SHP77 (cell line): ENCODE measurements at places on chromosomes 2 and 18.

DNA sequence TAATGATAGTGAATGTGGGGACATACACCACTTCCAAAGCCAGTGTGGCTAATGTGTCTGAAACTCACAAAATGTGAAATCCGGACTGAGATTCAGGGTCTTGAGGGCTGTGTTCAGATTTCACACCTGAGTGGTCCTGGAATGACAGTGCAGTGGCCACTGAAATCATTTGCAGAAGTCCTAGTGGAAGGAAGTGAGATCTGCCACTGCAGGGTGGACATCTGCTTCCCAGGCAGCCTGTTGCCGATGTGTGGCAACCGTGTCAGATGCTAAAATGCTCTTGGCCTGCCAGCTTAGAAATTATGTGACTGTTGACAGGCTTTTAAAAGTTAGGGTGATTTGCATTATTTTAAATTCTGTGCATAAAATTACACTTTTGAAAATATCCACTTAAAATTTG, 77.8 kb upstream of the TMEM200C start:
- DNase-seq: no peak

- DNase-seq: no peak
These were observed 3.8 kb downstream of the SLC66A3 start for GRCh38 chr2:11158916-11159573.

GRCh38 chr18:35045121-35045520, 3.9 kb downstream of the MAPRE2 start:
- DNase-seq: peak; percentile 33

DNA sequence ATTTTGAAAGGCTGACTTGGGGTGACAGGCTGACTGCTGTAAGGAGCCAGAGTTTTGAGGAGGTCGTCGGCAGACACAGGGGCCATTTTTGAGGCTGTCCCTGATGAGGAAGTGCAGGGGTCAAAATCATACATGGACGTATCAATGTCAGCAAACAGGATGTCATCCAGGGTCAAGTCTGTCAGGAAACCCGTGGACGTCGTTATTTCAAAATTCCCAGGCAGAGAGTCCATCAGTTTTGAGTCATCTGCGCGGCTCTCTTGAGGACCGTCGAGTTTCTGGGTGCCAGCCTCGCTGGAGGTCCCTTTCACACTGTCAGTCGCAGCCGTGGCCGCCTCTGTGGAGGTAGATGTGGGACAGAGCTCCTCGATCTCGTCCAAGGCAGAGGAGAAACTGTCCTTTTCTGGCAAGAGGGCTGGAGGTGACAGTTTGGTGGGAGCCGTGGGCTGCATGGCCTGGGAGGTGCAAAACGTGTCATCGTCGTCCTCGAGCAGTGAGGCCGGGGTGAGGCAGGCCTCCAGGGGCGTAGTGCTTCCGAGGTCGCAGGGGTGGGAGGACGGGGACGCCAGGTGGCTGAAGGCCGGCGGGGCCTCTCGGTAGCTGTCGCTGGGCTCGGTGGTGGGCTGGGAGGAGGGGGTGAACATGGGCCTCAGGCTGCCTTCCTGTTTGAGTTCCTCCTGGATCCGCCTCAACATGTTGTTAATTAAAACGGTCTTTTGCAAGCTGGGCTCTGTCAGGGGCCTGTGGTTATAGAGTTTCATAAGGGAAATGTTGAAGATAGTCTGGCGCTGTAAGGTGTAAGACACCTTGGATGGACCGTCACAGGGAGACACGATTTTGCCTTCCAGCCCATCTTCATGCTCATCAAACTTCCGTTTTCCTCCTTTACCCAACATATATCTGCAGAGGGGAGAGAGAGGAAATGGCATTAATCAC, 17.5 kb downstream of the SERTAD2 start:
- no peak for DNase-seq

GRCh38 chr2:129801575-129801974, 177.9 kb upstream of the RAB6C start:
- peak; percentile 31 for DNase-seq

- no peak for DNase-seq
These were observed 37.8 kb downstream of the GATA6 start for GRCh38 chr18:22207021-22207758.
